ENCODE measurements at places on chromosomes 3 and 15.

DNA sequence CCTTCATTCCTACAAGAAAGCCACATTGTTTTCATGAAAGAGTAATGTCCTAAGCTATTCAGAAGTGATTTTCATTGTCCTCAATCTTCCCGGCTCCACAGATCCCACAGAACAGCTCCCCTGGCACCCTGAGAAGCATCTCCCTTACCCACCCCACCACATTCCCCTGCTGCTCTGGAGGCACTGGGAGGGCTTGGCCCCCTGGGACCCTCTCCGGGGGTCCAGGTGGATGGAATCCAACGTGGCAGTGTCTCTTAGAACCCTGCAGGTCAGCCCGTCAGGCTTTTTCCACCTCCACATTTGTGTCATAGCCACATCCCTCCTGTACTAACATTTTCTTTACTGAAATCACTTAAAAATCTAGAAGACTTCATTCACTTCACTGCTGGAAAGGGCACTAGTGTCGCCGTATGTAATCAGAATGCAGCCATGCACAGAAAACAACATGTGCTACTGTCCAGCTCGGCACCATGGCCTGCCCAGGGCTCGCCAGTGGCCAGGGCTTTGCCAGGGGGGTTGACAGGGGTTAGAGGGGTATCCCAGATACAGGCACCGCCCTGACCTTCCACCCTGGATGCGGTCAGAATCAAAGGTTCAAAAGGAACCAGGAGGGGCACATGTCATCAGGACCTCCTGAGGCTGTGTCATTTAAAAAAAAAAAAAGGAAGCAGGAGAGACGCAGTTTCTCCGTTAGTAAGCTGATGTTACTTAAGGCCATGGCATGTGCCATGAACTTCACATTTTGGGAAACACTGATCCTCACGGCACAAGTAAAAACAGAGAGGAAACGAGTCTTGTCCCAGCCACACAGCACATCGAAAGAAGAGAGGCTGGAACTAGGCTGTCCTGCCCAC lies 106.3 kb downstream of the LSM3 start:
- DNase-seq = no peak

DNA sequence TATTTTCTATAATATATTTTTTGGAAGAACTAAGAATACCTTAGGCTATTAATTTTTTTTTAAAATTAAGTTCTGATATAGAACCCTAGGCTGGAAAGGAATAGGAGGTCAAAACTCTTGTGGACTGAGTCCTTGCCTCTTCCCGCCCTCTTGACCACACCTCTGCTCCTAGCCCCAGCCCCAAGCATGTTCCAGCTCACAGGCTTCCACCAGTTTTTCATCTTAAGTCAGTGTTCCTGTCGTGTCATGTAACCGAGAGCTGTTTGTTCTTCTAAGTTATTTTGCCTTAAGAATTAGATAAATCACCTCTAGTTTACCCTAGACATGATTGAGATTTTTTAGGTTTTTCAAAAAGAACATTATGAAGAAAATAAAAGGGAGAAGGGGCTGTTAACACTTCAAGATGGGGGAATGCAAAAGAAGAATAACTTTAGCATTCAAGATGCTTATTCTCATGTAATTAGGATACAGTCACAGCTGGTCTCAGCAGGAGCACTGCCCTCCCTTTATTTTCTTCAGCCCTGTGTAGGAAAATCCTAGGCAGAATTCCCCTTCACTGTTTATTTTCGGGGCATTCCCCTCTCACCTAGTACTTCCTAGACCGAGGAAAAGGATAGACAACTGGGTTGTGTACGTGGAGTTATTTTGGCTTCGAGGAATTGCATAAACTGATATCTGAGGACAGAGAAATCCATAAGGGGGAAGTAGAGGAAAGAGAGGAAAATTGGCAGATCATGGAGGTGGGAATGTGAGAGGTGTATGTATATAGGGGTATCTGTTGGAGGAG lies 110.2 kb downstream of the CMSS1 start:
- no peak for DNase-seq

DNA sequence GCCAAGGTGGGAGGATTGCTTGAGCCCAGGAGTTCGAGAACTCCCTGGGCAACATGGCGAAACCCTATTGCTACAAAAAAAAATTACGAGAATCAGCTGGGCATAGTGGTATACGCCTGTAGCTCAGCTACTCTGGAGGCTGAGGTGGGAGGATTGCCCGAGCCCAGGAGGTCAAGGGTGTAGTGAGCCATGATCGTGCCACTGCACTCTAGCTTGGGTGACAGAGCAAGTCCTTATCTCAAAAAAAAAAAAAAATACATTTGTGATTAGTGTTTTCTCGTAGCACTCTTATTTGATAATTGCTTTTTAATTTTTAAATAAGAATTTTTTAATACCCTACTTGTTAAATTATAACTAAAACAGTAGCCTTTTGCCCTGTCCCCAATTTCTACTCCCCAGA lies 18.4 kb downstream of the IREB2 start:
- DNase-seq = no peak

DNA sequence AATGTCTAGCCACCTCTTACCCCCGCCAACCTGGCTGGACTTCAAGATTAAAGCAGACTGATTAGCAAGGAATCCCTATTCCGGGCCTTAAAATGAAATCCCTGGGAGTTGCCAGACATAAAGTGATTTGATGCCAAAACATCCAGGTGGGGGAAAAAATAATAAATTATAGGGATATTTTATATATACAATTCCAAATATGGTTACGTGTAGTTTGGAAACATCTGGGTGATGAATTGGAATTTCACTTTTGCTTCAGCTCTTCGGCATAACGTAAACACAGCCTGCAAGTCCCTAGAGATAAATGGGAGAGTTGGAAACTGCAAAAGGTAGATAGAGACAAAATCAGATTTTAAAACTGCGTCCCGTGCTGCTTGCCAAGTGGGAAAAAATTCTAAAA lies 545.5 kb upstream of the MDFIC2 start:
- no peak for DNase-seq

- no peak for DNase-seq
These were observed 39.0 kb downstream of the U2SURP start for GRCh38 chr3:143040261-143040879.

- DNase-seq = no peak
These were observed 10.2 kb upstream of the HHATL start for GRCh38 chr3:42712688-42713372.

- DNase-seq = no peak
These were observed 19.8 kb downstream of the PRR23E start for GRCh38 chr3:127212711-127213110.

DNA sequence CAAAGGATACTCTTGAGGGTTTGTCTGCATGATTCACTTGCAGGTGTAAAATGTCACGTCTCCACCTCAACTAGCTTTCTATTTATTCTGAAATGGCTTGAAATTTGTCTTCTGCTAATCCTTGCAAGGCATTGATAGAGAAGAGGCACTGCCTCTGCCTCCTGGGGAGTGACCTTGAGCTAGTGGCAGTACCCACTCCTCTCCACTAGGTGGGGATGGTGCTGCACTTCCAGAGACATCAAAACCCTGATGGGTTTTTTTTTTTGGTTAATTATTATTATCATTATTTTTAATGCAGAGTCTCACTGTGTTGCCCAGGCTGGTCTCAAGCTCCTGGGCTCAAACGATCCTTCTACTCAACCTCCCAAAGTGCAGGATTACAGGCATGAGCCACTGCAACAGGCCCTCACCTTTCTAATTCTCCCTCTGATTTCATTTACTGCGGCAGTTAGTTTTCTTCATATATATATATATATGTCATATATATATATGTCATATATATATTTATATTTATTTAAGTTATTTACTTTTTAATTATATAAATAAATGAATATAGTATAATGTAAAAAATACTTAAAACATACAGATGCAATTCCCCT lies 117.6 kb upstream of the EIF1B start:
- DNase-seq = no peak

- DNase-seq = no peak
These were observed 62.8 kb downstream of the LIPC start for GRCh38 chr15:58494567-58494966.

- DNase-seq = no peak
These were observed 37.8 kb downstream of the CFAP100 start for GRCh38 chr3:126432361-126433104.

GRCh38 chr3:48123346-48123745 lies 64.9 kb downstream of the CDC25A start:
- DNase-seq = no peak

GRCh38 chr3:14616606-14617507 lies 34.7 kb upstream of the CCDC174 start:
- no peak for DNase-seq

DNA sequence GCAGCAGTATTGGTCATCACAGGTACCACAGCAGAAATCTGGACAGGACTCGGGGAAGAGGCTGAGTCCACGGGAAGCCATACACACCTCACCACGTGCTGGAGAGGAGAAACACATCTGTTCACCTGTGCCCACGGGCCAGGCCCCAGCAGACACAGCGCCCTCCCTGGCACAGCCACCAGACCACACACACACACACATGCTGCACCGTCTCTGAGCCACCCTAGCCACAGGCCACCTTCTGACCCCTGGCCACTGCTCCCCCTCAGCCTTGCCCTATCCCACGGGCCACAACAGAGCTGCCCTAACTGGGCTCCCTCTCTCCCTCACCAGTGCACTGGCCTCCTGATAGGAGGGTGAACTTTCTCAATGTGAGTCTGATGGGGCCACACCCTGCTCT lies 2.8 kb downstream of the SHISA5 start:
- DNase-seq = no peak

DNA sequence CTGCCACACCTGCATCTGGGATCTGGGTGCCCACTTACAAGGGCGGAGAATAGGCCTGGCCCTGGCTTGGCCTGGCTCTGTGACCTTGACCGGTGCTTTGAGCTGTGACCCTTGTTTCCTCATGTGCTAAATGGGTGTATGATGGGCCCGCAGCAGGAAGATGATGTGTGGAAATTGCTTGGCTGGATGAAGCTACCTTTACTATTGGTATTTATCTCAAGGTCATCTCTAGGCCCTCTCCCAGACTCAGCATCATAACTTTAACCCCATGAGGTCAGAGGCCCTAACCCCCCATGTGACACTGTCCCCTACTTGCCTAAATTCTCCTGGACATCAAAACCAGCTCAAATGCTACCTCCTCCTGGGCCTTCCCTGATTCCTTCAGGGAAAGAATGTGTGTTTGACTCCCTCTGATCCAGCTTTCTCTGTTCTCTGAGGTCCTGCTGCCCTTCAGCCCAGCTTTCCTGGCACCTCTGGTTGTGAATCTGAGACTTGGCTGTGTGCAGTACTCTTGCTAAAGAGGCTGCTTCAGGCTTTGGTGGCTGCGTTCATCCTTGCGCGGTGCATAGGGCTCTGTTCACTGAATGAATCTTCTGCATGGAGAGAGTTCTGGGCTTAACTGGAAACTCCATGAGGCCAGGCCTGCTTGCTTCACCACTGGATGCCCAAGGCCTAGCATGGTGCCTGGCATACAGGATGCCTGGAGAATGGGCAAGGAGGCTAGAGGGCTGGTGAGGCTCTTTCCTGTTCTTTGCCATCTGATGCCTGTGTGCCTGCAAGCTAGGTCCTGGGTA lies 25.2 kb upstream of the SLC6A6 start:
- no peak for DNase-seq

GRCh38 chr3:68121287-68121686 lies 466.9 kb upstream of the SUCLG2 start:
- no peak for DNase-seq

DNA sequence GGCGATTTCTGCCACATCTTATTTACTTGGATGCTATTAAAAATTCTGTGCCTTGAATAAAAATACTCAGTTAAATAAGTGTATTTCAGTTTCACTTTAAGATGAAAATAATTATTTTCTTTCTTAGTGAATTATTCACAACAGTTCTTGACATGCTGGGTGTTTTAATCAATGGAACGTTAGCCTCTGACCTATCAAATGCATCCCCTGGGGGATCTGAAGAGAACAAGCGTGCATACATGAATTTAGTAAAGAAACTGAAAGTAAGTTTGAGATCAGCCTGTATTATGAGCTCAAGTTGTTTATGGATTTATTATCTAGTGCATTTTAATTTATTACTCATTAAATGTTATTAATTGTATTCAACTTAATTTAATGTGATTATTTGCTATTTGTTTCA lies 597 bp downstream of the P2RY12 start:
- DNase-seq = no peak
